ENCODE measurements at places on chromosomes 4 and X.
A peak's percentile ranks its signal among the peaks of the same experiment; 100 is the strongest.

DNA sequence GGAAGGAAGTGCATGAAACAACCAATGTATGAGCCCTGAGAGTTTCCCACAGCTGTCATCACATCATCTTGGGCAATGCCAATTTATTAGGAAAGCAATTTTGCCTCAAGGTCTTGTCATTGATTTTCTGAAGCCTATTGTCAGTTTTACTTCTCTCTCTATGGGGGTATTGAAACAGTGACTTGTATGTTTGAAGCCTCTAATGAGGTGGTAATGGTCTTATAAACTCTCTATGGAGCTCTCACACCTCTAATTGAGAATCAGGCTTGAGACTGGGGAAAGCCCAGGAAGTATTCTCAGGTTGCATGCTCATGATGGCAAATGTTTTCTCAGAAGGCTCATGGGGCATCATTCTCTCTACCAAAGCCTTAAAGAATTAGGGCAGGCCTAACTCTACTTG, 308.2 kb upstream of the EMCN start:
- DNase-seq = no peak

GRCh38 chr4:63296773-63297172, 1112.5 kb downstream of the TECRL start:
- no peak for DNase-seq

- no peak for DNase-seq
Observed at GRCh38 chr4:41683326-41683725, 65.2 kb downstream of the PHOX2B start.

DNA sequence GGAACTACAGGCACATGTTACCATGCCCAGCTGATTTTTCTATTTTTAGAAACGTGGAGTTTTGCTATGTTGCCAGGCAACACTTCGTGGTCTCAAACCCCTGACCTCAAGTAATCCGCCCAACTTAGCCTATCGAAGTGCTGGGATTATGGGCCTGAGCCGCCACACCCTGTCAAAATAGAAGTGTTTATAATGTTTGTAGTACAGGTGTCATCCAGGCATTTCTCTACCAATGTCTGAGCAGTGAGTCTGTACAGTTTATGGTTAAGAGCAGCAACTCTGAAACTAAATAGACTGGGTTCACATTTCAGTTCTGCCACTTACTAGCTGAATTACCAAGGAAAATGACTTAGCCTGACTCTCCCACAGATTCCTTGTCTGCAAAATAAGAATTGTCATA, 460.4 kb upstream of the GALNT7 start:
- no peak for DNase-seq

DNA sequence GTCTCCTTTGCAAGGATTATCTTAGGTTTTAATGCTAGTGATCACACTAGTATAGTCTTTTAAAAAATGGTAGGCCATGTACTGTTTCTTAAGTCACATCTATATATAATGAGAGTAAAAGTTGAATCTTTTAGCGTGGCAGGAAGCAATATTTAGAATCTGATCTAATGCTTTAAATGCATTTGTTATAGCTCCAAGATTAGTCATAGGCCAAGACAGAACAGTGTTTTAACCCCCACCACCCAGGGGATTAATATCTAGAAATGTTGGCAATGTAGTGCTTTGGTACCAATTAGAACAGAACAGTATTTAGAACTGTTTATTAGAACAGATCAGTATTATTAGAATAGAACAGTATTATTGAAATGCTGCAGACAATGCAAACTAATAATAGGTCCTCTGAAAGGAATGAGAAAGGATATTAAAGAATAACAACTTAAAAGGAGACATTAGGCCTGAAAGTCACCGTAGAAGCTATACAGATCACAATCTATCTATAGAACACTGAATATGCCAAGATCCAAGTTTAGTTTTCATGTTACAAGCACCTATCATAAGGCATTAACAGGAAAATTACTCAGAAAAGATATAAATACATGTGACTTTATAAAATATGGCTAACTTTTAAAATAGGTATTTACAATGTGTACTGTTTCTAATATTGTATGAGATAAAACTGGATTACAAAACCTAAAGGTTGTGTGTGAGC, 146.2 kb downstream of the NPNT start:
- no peak for DNase-seq

- DNase-seq = no peak
Observed at GRCh38 chr4:39114436-39114835, 52.4 kb downstream of the KLHL5 start.

DNA sequence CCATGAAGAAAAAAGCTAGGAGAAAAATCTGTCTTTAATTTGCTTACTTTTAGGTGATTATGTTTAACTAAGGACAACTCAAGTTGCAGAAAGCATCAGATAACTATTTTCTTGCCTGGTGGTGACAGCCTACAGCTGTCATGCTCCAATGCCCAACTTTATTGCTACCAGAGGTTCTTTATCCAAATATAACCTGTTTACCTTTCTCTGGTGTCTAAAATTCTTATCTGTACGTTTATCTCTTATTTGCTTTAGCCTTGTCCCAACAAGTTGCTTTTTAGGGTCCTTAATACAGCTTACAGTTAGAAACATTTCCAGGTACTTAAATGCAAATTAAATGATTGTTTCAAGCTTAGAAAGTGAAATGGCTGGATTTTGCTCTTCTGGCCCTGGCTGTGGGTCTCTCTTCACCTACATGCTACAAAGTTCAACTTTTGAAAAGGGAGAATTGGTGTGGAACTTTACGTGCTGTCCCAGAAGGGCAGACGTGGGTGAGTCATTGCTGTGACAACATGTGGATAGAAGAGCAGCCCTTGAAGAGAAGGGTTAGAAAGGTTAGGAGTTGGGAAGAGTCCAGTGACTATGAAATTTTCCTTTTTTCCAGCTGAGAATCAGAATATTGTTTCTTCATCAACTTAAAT, 60.7 kb downstream of the HPGD start:
- no peak for DNase-seq

GRCh38 chr4:95181243-95181995, 367.4 kb downstream of the UNC5C start:
- no peak for DNase-seq

- DNase-seq = no peak
Observed at GRCh38 chr4:88419874-88420273, 37.0 kb upstream of the HERC5 start.

GRCh38 chr4:39616651-39617050, 22.0 kb downstream of the SMIM14 start:
- no peak for DNase-seq

DNA sequence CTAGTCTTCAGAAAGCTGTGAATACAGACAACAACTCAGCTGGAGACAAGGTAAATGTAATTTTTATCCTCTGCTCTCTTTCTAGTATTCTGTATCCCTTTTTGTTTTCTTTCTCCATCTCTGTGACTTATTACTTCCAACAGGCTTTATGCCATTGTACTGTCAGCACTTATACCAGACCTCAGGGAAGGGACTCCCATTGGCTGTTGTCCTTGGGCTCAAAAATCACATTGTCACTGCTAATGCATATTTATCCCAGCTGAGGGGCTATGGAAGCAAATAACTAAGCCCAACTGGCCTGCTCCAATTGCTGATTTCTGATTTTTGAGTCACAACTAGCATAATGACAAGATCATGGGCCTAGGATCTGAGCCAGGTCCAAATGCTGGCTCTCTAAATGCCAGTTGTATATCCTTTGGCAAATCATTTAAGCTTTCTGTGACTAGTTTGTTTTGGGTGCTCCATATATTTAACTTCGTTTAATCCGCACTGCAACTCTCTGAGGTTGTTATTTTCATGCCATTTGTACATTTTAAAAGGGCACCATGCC, 395.1 kb upstream of the GNPDA2 start:
- DNase-seq = no peak

DNA sequence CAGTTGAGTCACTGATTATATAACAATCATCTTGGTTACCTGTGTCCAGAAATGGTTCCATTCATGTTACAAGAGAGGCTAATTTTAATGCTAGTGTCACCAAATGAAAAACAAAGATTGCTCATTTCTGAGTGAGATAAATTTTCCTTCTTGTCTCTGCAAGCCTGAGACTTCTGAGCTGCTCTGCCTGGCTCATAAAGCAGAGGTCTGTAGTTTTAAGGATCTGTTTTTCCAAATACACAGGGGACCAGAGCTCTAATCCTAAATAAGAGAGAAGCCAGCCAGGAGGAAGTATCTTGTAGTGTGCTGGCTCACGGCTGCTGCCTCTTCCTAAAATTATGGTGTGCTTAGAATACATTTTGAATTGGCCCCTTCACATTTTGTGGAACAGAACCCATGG, 42.6 kb downstream of the CLDN34 start:
- no peak for DNase-seq

DNA sequence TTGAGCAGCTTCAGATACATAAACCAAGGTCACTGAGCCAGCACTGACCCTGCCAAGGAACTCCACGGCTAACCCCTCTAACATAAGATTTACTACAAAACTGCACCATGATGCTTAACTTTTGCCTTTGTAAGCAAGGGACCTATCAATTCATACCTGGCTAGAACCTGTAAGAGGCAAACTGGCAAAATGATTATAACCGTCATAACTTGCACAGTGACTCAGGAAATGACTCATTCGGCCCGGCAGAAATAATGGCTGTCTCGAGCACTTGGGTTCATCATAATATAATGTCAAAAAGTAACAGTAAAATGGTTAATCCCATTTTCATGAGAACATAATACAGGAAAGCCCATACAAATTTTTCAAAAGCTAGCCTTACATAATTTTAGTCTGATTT, 17.2 kb downstream of the RASGEF1B start:
- no peak for DNase-seq

GRCh38 chrX:118552121-118552900, 56.7 kb downstream of the DOCK11 start:
- DNase-seq = no peak

DNA sequence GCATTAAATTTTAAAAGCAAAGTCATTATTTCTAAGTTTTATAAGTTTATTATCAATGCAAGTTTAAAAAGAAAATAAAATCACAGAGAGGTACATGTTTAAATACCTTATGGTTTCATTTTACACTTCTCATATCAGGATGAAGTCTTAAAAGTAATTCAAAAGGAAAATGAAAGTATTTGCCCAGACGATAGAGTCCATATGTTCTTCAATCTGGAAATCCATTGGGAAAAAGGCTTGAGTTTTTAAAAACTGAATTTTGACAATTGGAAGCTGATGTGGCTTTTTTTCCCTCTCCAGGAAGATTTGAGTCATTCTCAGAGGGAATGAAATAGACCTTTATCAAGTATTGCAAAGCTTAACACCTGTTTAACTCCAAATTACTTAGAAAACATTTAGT, 37.1 kb downstream of the MAB21L2 start:
- DNase-seq = no peak

DNA sequence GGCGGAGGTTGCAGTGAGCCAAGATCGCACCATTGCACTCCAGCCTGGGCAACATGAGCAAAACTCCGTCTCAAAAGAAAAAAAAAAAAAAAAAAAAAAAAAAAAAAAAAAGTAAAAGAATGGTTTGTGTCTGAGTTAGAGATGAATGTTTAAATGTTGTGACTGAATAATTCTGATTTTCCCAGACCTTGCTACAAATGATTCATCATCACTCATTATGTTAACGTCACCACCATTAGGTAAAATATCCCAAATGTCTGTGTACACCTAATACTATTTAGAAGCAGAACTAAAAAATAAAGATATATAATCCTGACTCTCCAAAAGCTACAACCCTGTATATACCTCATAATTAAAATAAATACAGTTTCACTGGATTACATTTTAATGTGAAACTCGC, 70.8 kb downstream of the HHIP start:
- DNase-seq = no peak

DNA sequence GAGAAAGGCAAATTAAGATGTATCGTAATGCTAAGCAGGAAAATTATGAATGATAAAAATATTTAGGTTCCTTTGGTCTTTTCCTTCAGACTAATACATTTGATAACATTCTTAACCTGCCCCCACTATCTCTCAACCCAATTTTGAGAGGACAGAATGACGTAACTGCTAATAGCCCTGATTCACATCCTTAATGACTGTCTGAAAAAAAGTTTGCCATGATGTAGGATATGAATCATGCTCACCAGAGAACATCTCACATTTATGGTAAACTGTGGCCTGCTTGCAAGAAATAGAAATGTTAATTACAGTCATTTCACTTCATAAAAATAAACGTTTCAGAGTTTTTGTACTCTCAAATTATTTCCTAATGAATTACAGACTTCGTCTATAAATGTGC, 128.0 kb upstream of the VEGFC start:
- DNase-seq = no peak

GRCh38 chr4:11069581-11070211, 359.0 kb downstream of the HS3ST1 start:
- no peak for DNase-seq

DNA sequence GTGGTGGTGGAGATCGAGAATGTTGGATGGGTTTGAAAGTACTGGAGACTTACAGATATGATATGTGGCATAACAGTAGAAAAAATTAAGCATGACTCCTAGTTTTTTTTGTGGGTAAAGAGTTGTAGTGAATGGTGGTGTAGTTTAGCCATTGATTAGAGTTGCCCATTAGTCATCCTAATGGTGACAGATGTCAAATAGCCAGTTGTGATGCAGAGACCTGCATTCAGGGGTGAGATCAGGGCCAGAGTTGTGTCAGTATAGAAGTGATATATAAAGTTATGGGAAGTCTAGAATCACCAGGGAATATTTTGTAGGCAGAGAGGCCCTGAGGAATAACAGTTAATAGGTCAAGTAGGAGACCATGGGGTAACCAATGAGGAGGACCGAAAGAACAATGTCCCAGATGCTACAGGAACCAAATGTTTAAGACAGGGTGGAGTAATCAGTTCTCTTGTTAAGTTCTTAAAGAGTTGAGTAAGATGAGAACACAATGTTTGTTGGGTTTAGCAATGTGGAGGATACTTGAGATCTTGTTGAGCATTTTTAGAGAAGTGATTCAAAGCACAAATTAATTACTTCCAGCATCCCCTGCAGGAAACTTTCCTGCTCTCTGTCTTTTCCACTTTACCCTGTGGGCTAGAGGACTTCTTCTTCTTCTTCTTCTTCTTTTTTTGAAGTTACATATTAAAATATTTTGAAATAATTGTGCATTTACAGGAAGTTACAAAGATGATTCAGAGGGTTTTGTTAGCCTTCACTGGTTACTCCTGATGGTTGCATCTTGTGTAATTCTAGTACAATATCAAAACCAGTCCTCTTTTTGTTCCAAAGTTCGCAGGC, 13.3 kb downstream of the SGMS2 start:
- DNase-seq = no peak

- no peak for DNase-seq
Observed at GRCh38 chrX:55867708-55868107, 150.2 kb downstream of the RRAGB start.

GRCh38 chr4:3484057-3484973, 21.2 kb downstream of the DOK7 start:
- DNase-seq = peak; percentile 91

DNA sequence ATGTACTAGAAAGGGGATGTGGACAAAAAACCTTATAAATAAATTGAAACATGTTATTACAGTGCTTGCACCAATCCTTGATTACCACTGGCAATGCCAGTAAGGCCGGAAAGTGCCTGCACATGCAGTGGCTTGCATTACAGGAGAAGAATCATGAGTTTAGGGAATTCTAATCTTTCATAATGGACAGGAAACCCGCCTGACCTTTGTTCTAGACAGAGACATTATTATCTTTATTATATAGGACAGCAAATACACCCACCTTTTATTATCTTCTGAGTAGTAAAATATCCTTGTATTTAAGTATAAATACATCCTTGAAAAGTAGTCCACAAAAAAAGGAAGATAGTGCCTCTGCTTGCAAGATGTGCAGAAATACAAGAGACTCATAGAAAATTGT, 379.9 kb upstream of the LCORL start:
- DNase-seq = no peak
